EH (cell line): ENCODE measurements at places on chromosomes 1 and 21.

DNA sequence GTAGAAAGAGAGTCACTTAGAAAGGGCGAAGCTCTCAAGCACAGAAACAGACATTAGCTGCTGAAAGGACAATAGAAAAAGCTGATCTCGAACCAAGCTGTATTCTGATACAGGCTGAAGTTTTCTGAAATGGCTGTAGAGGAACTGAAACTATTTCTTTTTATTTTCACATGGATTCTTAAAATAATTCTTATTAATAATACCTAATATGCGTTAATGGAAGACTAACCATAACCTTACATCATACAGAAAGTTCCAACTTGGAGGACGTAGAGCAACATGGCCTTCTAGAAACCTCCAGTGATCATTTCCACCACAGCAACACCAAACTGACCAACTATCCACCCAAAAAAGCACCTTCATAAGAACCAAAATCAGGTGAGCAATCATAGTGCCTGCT is 52.8 kb upstream of the ACADM start:
- DNase-seq: no peak

DNA sequence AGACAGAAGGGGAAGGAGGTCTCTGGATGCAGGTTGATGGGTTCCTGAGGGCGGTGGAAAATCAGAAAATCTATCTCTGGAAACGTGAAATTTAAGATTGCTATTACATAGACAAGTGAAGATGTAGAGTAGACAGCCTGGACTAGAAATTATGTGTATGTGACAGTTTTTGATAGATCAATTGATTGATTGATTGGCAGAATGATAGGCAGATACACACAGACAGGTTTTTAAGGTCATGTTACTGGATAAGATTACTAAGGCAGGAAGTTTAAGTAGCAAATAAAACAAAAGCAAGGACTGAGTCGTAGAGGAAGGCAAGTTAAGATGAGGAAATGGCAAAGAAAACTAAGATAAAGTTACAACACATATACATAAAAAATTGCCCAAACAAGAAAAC is 124.7 kb downstream of the RGS21 start:
- no peak for DNase-seq

- peak; percentile 35 for DNase-seq
Measured at GRCh38 chr1:110554871-110555801, 36.2 kb upstream of the KCNA10 start.

GRCh38 chr1:99639408-99639807 is 6.5 kb upstream of the PALMD start:
- DNase-seq: no peak

DNA sequence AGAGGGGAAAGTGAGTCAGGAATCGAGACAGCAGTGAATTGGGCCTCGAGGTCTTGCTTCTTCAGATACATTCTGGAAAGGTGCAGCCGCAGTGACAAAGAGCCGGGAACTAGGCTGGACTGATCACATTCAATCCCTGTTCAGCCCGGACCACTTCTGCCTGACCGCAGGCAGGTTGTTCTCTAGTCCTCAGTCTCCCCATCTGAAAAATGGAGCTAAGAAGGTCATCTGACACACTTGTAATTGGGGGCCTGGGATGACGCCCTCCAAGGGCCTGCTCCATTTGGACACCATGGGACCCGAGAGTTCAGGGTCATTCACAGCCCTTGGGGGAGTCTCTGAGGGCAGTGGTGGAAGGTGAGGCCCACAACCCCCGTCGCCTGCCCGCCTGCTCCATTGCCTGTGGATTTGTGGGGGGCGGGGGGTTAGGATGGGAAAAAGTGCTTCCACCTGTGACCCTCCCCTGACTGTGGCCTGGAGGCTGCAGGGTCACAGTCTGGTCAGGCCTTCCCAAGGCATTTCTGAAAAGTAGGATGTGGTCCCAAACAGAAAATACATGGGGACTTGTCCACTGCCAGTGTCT is 87.9 kb upstream of the CSF3R start:
- no peak for DNase-seq

- no peak for DNase-seq
Measured at GRCh38 chr21:38048167-38048566, 131.9 kb upstream of the KCNJ6 start.
